ENCODE measurements at places on chromosomes 4 and X.

DNA sequence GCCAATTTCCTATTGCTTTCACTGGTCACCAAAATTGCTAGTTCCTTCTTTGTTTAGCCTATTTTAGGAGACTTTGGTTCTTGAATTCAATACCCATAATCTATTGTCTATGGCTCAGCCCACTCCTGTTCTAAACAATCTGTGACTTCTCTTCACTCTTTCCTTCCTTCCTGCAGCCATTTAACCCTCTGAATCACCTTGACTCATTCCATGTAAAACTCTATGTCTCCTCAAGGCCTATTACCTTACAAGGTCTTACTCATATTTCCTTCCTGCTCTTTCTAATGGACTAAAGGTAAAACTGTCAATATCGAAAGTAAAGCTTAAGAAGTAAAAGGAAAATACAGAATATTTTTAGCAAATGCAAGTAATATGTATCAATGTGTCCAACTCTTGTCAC is 301.6 kb downstream of the ARHGAP24 start:
- H3K4me3 ChIP-seq: no peak overlapping the region
- no peaks in the 10 kb centered on the region for H3K27me3 ChIP-seq
- no peak overlapping the region for H3K27ac ChIP-seq

DNA sequence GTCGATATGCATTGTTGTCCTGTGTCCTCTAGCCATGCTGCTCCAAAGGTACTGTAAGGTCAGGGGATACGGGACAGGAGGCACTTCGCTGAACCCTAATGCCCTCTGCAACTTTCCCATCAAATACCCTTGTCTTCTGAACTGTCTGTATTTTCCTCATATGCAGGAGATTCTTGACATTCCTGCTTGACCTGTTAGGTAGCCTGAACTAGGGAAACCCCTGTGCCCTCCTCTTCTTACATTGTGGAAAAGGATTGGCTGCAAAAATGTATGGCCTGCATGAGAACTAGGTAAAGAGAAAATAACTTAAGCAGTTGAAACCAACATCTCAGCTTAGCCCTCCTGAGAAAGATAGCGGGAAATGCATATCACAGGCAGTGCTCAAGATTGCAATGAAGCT is 11.4 kb downstream of the RTL8B start:
- H3K36me3 ChIP-seq: no peaks in the 10 kb centered on the region
- no peak for DNase-seq
- H3K4me1 ChIP-seq: no peaks in the 10 kb centered on the region
- no peaks in the 10 kb centered on the region for H3K27me3 ChIP-seq

DNA sequence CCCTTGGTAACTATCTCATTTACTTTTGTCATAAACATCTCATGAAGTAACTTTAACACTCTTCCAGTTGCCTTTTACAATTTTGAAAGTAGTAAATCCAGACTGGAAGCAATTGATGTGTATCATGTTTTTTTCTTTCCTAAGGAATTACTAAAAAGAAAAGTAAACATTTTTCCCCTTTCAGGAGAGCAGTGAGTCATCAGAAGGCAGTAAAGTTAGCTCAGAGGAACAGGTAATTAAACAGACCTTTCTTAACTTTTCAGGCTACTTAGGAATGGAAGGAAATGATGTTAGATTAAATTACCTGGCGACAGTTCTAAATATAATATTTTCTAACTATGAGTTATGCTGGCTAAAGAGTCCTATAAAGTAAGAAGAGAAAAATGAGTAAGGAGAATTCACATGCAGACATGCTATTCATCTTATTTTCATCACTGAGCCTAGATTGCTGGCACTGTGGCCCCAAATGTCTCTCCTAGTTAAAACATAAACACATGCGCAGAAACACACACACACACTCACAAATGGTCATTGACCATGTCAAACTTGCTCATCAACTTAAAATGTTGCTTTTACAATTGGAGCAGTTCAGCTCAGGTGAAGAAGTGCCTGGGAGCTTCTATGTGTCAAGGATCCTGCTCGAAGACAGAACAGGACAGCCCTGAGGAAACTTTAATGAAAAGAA is 9.3 kb downstream of the DMP1 start:
- no peak for DNase-seq
- peaks cover 4% of the 10 kb centered on the region for H3K4me1 ChIP-seq
- no peak overlapping the region for H3K27ac ChIP-seq
- H3K4me3 ChIP-seq: no peak overlapping the region
- no peaks in the 10 kb centered on the region for H3K27me3 ChIP-seq

DNA sequence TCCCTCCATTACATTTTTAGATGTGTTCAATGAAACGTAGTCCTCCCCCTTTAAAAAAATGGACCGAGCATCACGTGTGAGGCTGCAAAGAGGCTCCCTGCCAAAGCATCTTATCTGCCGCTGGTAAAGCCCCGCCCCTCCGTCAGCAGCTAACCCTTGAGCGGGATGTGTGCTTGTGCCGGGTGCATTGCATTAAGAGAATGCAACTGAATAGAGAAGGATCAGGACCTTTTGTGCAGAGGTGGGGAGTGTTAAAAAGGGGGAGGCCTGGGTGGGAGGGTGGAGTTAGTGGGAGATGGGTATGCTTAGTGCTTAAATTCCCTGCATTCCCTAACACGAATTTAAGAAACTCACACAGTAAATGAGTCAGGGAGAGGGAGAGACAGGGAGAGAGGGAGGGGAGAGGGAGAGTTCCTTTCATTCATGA is 66.0 kb downstream of the TBL1X start:
- H3K4me1 ChIP-seq: peaks cover 22% of the 10 kb centered on the region
- H3K27me3 ChIP-seq: no peaks in the 10 kb centered on the region
- H3K4me3 ChIP-seq: no peak overlapping the region
- H3K36me3 ChIP-seq: no peaks in the 10 kb centered on the region

DNA sequence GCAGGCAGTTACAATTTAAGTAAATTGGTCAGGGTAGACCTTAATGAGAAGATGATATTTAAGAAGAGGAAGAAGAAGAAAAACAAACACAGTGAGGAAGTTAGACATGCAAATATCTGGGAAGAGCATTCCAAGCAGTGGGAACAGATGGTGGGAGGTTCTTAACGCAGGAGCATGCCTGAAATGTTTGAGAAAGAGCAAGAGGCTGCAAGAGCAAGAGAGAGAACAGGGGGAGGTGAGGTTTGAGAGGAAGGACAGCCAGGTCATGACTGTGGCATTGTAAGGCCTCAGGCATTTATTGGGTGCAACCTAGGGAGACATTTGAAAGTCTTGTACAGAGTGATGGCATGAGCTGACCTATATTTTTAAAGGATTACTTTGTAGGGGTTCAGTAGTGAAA is 136.0 kb downstream of the UGT8 start:
- no peak overlapping the region for H3K4me3 ChIP-seq
- no peaks in the 10 kb centered on the region for H3K4me1 ChIP-seq
- no peaks in the 10 kb centered on the region for H3K36me3 ChIP-seq
- H3K27ac ChIP-seq: no peak overlapping the region

Data from esophagus muscularis mucosa (tissue), 4 donors.